ENCODE measurements at places on chromosomes 3 and 15.

DNA sequence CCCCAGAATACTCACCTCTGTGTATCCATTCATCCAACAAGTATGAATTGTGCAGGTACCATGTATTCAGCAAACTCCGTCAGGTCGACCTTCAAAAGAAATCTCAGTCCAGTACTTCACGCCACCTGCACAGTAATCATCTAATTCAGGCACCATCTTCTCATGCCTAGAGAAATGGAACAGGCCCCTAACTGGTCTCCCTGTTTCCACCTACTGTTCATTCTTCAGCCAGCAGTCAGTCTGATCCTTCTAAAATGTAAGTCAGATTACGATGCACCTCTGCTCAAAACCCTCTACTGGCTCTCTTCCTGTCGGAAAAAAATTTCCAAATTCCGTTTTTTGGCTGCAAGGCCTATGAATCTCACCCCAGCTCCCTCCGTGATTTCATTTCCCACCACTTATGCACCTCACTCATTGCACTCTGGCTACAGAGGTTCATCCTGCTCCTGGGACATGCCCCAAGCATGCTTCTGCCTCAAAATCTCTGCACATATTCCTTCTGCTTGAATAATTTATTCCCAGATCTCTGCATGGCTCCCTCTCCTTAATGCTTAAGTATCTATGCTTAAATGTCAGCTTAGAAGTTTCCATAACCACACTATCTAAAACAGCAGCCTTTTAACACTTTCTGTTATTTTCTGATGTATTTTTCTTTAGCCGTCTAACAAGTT lies 47.5 kb upstream of the PPP2R3A start:
- DNase-seq = no peak

GRCh38 chr3:14141602-14142341 lies 16.9 kb downstream of the TMEM43 start:
- no peak for DNase-seq

DNA sequence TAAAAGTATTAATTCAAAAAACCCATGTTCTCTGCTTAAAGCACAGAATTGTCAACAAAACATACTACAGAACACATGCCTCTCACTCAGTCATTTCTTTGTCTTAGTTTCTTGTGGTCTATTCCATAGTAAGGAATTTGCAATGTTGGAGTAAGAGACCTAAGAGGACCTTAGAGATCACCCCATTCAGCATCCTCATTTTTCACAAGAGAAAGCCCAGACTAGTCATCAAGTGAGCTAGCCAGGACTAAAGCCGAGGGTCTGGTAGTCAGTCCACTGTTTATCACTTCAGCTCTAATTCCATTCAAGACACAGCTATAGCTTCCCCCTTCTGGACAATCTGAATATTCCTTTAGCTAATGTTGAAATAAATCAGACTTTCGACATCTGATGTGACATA lies 601.1 kb downstream of the FHIT start:
- no peak for DNase-seq

- DNase-seq = no peak
These were observed 9.2 kb downstream of the GATA2 start for GRCh38 chr3:128483657-128484403.

DNA sequence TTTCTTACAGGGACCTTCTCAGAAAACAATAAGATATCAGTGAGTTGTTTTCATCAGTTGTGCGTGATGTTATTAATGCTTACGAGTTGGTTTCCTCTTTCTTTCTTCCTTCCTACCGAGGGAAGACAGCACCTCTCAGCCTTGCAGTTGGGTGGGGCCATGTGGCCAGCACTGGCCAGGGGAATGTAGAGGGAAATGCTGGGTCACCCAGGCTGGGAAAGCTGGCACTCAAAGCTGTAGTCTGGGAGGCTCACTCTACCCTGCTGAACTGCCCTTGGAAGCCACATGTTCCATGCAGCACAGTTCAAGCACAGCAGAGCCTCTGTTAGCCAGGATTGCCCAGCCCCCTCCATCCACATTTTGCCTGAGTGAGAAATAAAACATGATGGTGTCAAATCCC lies 10.1 kb upstream of the CHCHD6 start:
- DNase-seq = no peak

DNA sequence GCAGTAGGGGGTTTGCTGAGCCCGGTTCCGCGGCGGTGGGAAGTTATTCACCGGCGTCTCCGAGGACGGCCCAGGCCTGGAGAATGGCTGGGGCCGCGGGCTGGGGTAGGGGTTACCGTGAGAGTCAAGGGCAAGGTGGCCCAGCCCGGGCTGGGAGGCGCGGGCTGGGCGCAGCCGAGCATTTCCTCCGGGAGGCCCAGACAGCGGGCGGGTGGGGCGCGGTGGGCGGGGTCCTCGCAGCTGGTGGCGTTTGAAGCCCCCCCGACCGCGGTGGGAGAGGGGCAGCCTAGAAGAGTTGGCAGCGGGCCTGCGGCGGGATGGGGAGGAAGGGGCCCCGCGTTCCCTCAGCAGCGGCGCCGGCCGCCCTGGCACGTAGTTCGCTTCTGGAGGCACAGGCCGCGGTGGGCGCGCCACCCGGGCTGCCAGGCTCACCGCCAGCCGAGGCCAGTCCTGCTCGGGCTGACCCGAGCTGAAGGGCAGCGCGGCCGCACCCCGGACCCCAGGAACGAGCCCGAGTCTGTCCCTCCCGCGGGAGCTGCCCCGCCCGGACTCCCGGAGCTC lies 960 bp upstream of the KLF13 start:
- no peak for DNase-seq
